SJCRH30 (cell line): ENCODE measurements at places on chromosomes 16 and 17. TPM values are rescaled to one million over a fixed set of nuclear protein-coding genes. Genes with fewer than 3 reads are reported as not detected.

- DNase-seq, result no peak
- no peak overlapping the region for H3K4me3 ChIP-seq
- no peak overlapping the region for H3K27ac ChIP-seq
- no peaks in the 10 kb centered on the region for H3K36me3 ChIP-seq
- no peaks in the 10 kb centered on the region for H3K27me3 ChIP-seq
- H3K4me1 ChIP-seq, result no peaks in the 10 kb centered on the region
Observed at GRCh38 chr17:29225396-29225795, 21.3 kb upstream of the CRYBA1 start.

DNA sequence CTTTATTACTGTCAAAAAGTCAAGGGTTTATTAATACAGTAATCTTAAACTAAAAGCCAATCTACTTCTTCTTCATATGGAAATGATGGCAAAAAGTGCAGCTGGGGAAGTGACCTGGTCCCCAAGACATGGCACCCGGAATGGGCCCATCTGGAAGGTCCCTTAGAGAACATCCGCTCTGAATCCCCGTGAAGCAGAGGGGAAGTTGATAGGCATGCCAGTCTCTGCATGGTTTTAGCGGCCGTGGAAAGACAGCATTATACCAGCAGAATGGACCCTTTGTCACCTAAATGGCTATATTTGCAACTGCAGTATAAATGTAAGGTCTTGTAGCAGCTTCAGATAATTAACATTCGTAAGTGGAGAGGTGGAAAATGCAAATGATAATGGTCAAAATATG lies 32.4 kb downstream of the COTL1 start:
- no peak overlapping the region for H3K4me3 ChIP-seq
- H3K27ac ChIP-seq, result no peak overlapping the region
- no peak for DNase-seq
- no peaks in the 10 kb centered on the region for H3K36me3 ChIP-seq
- no peaks in the 10 kb centered on the region for H3K27me3 ChIP-seq
- H3K4me1 ChIP-seq, result no peaks in the 10 kb centered on the region

GRCh38 chr17:67469208-67469980 lies 92.3 kb downstream of the PITPNC1 start:
- peak; percentile 70 for DNase-seq
- peaks cover 30% of the 10 kb centered on the region for H3K4me1 ChIP-seq
- peak overlapping the region; percentile 17; the same call in 1 of the 2 replicates for H3K27ac ChIP-seq
- H3K36me3 ChIP-seq, result no peaks in the 10 kb centered on the region
- H3K27me3 ChIP-seq, result no peaks in the 10 kb centered on the region
- peak overlapping the region; percentile 9 for H3K4me3 ChIP-seq

- no peaks in the 10 kb centered on the region for H3K36me3 ChIP-seq
- H3K4me3 ChIP-seq, result no peak overlapping the region
- H3K4me1 ChIP-seq, result no peaks in the 10 kb centered on the region
- peaks cover 3% of the 10 kb centered on the region; the same call in 1 of the 2 replicates for H3K27me3 ChIP-seq
Observed at GRCh38 chr16:49052846-49053245, 228.8 kb downstream of the CBLN1 start.

DNA sequence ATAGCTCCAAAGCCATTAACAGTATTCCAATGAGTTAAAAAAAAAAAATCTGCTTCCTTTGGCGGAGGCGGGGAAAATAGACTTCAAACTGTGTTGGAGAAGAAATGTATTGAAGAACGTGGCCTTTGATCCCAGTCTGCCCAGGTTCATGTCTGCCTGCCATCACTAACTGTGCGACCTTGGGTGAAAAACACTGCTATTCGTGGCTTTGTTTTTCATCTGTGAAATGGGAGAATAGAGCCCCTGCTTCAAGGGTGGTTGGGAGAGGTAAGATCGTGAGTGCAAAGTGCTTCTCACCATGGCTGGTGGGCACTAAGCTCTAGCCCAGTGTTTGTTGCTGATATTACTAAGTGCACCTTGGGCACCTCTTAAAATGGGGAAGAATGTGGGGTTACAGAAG lies 69.5 kb downstream of the VPS35L start:
- no peaks in the 10 kb centered on the region for H3K27me3 ChIP-seq
- no peaks in the 10 kb centered on the region; the same call in none of the 2 replicates for H3K36me3 ChIP-seq
- H3K27ac ChIP-seq, result no peak overlapping the region
- no peaks in the 10 kb centered on the region for H3K4me1 ChIP-seq

GRCh38 chr17:68830313-68830712 lies 124.9 kb downstream of the ABCA8 start:
- H3K36me3 ChIP-seq, result no peaks in the 10 kb centered on the region
- no peak overlapping the region for H3K27ac ChIP-seq
- DNase-seq, result no peak
- H3K4me3 ChIP-seq, result no peak overlapping the region
- H3K27me3 ChIP-seq, result no peaks in the 10 kb centered on the region
- no peaks in the 10 kb centered on the region for H3K4me1 ChIP-seq

DNA sequence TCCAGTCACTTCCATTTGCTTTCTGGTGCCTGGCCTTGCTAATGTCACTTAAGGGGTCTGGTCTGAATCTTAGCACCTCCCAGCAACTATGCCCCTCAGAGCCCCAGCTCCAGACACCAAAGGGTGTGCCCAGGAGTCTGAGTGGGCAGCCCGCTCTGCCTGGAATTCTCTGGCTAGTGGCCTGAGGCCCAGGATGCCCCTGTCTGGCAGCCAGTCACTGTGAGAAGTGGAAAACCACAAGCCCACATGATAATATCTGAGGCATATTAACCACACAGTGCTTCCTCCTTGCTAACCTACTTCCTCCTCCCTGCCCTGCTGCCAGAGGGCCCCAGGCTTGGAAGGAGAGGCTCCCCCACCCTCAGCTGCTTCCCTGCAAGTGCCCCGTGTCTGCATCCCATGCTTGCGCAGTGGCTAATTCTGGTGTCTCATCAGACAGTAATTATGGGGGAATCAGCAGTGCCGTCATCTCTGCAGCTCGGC lies 14.0 kb downstream of the SRCIN1 start:
- H3K4me3 ChIP-seq, result no peak overlapping the region
- H3K4me1 ChIP-seq, result peaks cover 8% of the 10 kb centered on the region; the same call in 1 of the 2 replicates
- peaks cover 17% of the 10 kb centered on the region; the same call in 1 of the 2 replicates for H3K27me3 ChIP-seq
- H3K27ac ChIP-seq, result no peak overlapping the region
- no peaks in the 10 kb centered on the region for H3K36me3 ChIP-seq

- H3K4me1 ChIP-seq, result peaks cover 4% of the 10 kb centered on the region; the same call in 1 of the 2 replicates
- peak; percentile 43 for DNase-seq
- no peak within 1 kb of the TSS for H3K27ac ChIP-seq
Observed at GRCh38 chr16:2196162-2196980, at the start of gene CASKIN1. CASKIN1 (minus strand) TSS chr16:2196605; CDS start chr16:2196432, 173 bp downstream.

- no peaks in the 10 kb centered on the region for H3K36me3 ChIP-seq
- DNase-seq, result peak; percentile 27
- no peak overlapping the region for H3K27ac ChIP-seq
Observed at GRCh38 chr17:66952031-66952524, 12.4 kb upstream of the CACNG4 start.

DNA sequence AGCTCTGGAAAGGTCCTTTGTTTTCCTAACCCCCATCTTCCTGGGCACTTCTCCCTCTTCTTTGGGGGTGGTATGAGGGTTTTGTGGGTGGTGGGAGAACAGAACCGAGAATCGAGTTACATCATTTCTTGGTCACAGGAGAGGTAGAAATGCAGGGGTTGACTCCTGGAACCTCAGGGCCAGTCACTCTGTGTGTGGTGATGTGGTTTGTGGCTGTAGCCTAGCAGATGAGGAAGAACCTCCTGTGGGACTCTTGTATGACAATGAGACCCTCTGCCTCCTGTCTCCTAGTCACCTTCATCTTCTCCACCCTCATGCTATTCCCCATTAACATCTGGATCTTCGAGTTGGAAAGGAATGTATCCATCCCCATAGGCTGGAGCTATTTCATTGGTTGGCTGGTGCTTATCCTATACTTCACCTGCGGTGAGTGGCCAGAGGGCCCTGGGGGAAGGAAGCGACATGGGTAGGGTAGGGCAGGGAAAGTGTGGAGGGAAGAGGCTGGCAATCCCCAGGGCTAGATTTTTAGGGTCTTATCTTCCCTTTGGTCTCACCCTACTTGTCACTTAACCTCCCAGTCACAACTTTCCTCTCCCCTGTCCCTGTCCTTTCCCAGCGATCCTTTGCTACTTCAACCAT lies 5.5 kb downstream of the ODF4 start:
- no peaks in the 10 kb centered on the region for H3K27me3 ChIP-seq
- DNase-seq, result no peak
- no peaks in the 10 kb centered on the region for H3K36me3 ChIP-seq
- no peak overlapping the region for H3K4me3 ChIP-seq
- H3K27ac ChIP-seq, result no peak overlapping the region

GRCh38 chr16:31301708-31302400 lies 42.1 kb downstream of the ITGAM start:
- H3K36me3 ChIP-seq, result no peaks in the 10 kb centered on the region
- H3K27ac ChIP-seq, result no peak overlapping the region
- DNase-seq, result peak; percentile 6

DNA sequence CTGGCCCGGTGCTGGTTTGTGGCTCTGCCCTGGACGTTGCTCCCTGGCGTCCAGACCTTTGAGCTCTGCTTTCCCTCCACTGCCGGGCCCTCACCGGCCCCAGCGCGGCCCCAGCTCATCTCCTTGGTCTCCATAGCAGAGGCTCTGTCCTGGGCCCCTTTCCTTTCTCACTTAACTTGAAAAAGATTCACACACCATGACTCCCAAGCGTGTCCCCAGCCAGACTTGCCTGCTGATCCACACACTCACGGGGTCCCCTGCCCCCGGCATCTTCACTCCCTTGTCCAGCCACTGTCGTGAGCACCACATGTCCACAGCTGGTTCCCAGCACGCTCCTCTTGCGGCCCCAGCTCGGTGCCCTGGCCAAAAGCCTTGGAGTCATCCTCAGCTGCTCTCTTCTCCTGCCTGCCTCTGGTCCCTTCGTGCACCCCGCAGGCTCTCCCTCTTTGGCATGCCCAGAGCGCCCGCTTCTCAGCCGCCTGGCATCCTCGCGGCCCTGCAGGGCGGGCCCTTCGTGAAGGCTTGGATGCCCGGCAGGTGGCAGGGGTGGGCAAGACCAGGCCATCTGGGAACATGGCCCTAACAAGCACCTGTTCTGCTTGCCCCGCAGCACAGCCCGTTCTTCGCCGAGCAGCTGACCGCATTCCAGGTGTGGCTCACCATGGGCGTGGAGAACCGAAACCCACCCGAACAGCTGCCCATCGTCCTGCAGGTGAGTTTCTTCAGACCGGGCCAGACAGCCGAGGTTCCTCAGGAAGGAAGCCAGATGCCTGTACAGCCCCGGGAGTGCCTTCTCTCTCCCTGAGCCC lies 145.6 kb upstream of the CHMP6 start:
- H3K27me3 ChIP-seq, result no peaks in the 10 kb centered on the region
- H3K4me1 ChIP-seq, result no peaks in the 10 kb centered on the region
- H3K4me3 ChIP-seq, result no peak overlapping the region
- no peak for DNase-seq
- H3K27ac ChIP-seq, result no peak overlapping the region
- peaks cover 7% of the 10 kb centered on the region; the same call in 1 of the 2 replicates for H3K36me3 ChIP-seq

- H3K4me3 ChIP-seq, result no peak overlapping the region
- no peak for DNase-seq
- no peaks in the 10 kb centered on the region for H3K27me3 ChIP-seq
- no peak overlapping the region for H3K27ac ChIP-seq
Observed at GRCh38 chr17:35127751-35128514, 6.5 kb downstream of the FNDC8 start.

DNA sequence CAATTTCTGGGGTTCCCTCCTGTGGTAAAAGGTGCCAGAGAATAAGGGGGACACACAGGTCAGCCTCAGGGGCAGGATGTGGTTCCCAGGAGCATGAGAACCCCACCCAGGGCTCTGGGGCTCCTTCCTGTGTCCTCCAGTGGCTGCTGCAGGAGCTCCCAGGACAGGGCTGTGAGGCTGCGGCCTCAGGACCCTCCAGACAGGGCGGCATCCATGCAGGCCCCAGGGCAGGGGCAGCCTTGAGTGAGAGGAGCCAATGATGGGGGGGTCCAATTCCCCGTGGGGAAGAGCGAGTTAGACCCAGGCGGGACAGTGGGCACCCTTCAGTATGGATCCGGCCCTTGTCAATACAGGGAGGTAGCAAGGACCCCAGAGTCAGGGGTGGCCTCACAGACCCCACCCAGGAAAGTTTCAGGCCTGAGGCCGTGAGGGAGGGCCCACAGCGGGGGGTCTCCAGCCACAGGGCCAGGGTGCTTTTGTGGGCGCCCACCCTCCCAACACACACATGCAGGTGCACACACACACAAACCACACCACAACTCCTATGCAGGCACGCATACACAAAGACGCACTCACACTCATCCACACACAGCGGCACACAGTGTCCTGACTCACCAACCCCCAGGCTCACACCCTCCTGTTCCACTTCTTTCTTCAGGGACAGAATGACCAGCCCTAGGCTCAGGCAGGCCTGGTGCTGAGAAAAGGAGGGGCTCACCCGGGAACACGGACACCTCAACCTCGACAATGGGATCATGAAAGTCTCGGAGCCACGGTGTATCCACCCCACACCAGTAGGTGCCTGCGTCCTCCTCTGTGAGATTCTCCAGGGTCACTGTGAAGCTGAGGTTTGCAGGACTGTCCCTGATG lies 1.8 kb downstream of the CD300C start:
- no peak for DNase-seq
- no peaks in the 10 kb centered on the region for H3K36me3 ChIP-seq
- no peak overlapping the region for H3K4me3 ChIP-seq
- H3K27me3 ChIP-seq, result peaks cover 63% of the 10 kb centered on the region

DNA sequence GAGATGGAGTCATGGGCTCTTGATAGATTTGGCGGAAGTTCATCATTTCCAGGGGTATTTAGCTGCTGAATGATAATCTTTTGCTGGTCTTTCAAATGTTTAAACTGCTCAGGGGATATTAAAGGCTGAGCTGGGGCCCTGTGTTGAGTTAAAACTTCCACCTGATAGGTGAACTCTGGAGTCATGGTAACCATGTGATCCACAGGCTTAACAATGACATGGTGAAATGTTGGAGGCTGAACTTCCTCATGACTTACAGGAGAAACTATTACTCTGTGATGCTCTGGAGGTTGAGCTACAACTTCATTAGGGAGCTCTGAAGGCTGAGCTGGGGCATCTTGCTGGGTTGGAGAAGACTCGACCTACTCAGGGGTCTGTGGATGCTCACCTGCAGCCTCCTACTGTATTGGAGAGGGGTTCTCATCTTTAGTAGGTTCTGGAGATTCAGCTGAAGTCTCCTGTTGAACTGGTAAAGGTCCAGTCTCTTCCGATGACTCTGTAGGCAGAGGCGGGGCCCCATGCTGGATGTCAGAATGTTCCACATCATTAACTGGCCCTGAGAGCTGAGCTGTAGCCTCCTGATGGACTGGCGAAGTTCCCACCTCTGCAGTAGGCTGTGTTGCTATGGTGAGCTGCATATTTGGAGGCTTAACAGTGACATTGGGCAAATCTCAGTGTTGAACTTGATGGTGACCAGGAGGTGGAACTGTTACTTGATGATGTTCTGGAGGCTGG lies 24.2 kb downstream of the RDM1 start:
- peaks cover 4% of the 10 kb centered on the region; the same call in 1 of the 2 replicates for H3K27me3 ChIP-seq
- no peak for DNase-seq
- no peaks in the 10 kb centered on the region for H3K4me1 ChIP-seq
- no peak overlapping the region for H3K4me3 ChIP-seq
- H3K27ac ChIP-seq, result no peak overlapping the region

- no peaks in the 10 kb centered on the region for H3K27me3 ChIP-seq
- H3K4me3 ChIP-seq, result no peak overlapping the region
- H3K4me1 ChIP-seq, result no peaks in the 10 kb centered on the region
- H3K27ac ChIP-seq, result no peak overlapping the region
Observed at GRCh38 chr17:57097832-57098421, 12.9 kb downstream of the AKAP1 start.

The ASPA gene
- 0.02 TPM in 1 of 2 replicates, not detected in the other for total RNA-seq

The CSH2 gene
- total RNA-seq, result not detected in 2 replicates

The MAP2K6 gene
- 0.30 and 0.55 TPM in 2 replicates for total RNA-seq

The SPATA22 gene
- 1.8 and 2.2 TPM in 2 replicates for total RNA-seq

The SLC5A10 gene
- total RNA-seq, result not detected in 2 replicates

The AIPL1 gene
- total RNA-seq, result 0.42 TPM in 1 of 2 replicates, not detected in the other
